ENCODE measurements at places on chromosomes 16 and 17.

GRCh38 chr16:78465730-78466129 is 366.3 kb downstream of the WWOX start:
- DNase-seq: no peak

- DNase-seq: peak; percentile 89
These were observed 34.7 kb downstream of the MYO18A start for GRCh38 chr17:29145289-29146073.

DNA sequence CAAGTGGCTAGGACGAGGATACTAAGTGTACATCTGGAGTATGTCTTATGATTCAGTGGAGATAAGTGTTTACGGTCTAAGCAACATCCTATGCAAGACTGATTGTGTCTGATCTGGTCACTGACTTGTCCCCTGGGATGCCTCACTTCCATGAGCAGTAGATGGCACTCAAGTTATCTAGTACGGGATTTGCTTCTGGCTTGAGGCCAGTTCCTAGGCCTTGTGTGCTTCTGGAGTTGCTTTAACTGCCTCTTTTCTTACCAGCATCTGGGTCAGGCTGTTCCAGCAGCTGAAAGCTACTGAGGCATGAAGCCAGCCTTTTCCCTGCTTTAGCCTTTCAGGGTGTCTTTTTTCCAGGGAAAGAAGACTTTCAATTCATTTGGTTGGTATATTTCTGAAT is 23.0 kb downstream of the SUPT6H start:
- DNase-seq: peak; percentile 37

DNA sequence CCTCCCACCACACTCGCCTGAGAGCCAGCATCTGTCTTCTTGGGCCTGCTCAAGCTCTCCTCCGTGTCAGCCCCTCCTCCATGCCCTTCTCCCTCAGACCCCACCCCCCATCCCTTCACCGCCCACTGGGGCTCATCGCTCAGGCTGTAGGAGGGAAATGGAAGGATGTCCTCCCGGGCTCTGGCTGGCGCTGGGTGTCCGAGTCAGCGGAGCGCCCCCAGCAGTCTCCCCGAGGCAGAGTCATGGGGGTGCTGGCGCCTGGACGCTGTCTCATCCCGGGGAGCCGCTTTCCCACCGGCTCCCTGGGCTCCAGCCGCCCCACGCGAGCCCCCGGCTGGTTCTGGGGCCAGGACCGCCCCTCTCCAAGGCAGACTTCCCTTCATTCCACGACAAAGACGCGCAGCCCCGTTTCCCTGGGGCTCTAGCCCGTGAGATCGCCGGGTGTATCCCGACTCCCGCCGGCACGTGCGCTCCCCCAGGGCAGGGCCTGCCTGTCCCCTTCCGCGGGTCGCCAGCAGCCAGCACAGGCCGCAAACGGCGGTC is 428 bp upstream of the ANTKMT start:
- peak; percentile 65 for DNase-seq
